Muscle of back (tissue), 13 donors: ENCODE measurements at places on chromosomes 4 and X. TPM values are rescaled to one million over a fixed set of nuclear protein-coding genes. Genes with fewer than 3 reads are reported as not detected.
A peak's percentile ranks its signal among the peaks of the same experiment; 100 is the strongest.

The TMEM255A gene
- 9.8 TPM for polyA plus RNA-seq

DNA sequence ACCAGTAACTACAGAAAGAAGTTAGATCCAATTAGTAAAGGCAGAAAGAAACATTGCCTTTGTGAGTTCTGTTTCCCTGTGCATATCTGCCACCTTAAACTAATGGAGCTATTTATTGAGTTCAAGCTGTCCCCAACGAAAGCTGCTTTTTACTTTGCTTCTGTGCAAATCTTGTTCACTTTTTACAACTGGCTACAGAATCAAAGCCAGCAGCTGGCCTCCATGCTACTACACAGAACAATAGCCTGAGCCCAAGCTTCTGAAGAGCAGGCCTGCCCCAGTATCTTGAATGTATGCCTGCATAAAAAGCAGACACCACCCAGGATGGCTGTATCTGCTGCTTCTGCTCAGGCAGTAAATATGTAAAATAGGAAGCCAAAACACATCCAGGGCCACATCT lies 28.1 kb downstream of the ANK2 start:
- DNase-seq = no peak

- DNase-seq = no peak
Measured at GRCh38 chr4:16082041-16082425, 1.8 kb downstream of the PROM1 start.

GRCh38 chr4:90306810-90307209 lies 179.6 kb downstream of the CCSER1 start:
- no peak for DNase-seq

DNA sequence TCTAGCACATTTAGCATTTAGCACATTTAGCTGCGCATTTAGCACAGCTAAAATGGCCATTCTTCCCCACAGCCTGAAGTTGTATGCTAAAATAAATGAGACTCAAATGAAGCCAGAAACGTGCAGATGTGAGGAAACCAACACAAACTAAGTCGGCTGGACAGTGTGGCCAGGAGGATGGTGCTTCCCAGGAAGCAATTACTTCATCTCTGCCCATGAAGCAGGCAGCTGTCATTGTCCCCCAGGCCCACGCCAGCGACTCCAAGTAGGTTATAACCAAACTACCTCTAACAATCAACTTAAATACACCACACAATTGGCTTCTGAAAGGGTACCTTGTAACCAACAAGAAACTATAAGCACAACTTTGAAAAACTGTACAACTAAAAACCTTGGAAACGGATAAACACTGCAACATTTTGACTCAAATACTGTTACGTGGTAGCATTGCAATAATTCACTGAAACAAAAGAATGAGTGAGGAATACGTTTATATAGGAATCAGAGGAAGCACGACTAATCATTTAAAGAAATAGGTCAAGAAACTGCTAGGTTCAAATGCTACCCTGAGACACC lies 39.2 kb downstream of the AFAP1 start:
- peak; percentile 72 for DNase-seq

DNA sequence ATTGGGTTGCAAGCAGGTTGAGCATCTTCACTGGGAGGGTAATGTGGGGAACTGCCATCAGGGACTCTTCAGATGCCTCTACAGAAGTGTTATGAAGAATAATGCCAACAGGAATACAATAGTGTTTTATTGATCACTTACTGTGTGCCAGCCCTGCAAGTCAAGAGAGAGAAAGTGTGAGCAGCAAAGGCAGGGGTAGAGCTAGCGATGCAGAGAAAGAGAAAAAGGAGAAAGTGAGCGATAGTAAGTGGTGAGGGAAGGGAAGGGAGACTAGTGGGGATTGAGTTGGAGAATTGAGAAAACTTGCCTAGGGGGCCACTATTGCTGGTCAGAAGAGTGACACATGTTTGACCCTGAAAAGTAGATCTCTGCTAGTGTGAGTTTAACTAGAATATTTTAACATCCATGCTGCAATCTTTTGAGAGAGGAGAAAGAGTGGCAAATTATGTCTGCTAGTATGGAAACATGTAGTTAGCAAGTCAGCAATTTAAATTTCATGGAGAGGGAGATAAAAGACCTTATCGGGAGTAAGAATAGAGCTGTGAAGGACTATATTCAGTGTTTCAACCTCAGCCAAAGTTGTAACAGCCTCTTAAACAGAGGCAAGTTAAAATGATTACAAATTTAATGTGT lies 12.2 kb downstream of the AFF1 start:
- no peak for DNase-seq

DNA sequence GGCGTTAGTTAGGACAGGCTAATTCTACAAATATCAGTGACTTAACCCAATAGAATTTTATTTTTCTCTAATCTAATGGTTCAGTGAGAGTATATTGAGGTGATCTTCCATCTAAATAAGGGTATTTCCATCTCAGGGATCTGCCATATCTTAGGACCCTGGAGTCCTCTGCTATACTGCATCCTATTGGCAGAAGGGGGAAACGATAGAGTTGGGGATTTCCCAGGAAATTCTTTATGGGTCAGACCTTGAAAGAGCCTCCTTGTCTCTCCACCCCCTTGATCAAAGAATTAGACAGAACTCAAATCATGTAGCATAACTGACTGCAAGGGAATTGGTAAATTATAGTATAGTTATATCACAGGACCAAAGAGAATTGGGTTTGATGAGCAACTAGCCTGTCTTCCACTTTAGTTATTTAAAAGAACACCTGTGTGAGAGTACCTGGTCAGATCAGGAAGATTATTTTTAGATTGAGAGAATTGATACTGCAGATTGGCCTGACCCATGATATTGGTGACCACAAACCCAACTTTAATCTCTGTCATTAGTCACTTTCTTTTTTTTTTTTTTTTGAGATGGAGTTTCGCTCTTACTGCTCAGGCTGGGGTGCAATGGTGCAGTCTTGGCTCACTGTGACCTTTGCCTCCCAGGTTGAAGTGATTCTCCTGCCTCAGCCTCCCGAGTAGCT lies 25.6 kb downstream of the SMARCA5 start:
- DNase-seq = no peak

GRCh38 chr4:112876316-112876715 lies 173.1 kb upstream of the ANK2 start:
- no peak for DNase-seq
